ENCODE measurements at places on chromosomes 12 and 14.

GRCh38 chr14:32473464-32473855 is 144.4 kb downstream of the AKAP6 start:
- no peak for DNase-seq

DNA sequence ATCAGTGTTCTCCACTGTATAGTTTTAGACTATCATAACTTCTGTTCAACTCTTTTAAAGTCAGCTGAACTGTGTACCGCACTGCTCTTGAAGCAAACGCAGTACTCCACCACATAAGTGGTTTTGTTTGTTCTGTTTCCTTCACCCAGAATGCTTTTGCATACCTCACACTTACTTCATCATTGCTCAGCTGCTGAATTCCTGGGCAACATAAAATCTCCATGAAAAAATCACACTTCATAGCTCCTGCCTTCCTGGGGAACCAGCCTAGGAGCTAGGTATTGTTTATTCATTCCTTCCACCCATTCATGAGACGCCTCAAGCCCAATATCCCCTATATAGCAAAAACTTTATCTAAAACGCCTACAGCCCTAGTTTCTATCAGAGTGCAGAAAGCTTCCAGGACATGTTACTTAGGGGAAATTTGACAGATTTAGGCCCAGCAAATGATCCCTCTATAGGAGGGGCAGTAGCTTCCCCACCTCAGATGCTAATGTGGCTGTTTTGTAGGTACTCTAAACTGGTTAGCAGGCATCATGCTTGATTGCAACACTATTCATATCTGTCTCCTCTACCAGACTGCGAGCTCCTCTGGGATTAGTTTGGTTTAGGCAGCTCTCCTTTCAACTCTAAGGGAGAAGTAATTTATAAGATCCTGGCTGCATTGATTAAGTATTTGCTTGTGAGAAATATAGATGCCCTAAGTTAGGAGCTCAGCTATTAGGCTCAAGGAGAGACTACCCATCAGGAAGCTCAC is 44.5 kb downstream of the LRRC9 start:
- DNase-seq, result no peak

DNA sequence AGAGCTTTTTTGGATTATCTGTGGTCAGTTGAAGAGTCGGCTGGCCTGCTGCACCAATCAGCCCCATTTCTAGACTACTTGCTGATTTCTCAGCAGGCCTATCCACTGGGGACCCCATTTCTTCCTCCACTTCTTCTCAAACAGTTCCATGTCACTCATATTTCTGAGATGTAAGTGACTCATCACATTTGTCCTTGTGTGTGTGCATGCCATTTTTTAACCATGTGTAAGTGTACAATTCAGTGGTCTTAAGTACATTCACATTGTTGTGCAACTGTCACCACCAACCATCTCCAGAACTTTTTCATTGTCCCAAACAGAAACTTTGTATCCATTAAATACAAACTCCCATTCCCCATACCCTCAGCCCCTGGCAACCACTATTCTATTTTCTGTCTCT is 14.2 kb downstream of the TMEM229B start:
- no peak for DNase-seq

DNA sequence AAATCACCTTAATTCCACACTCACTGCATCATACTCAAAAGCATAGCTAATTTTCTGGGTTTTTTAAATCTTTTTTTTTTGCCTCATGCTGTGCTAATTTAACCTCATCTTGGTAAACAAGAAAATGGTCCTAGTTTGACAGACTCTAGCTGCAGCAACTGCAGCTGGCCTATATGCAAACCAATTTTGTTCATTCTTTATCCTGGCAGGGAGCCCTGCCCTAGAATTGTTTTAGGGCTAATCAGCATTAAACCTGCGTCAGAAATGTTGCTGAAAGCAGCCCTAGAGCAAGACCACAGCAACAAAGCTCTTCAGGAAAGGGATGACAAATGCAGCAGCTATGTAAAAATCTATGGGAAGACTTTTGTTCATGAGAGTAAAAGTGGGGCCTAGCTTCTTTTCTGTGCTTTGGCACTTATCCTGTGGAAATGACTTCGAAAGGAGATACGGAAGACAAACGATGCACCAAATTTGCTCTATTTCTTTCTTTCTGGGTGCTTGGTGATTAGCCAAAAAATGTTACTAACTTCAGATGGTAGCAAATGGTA is 72.2 kb downstream of the DENND5B start:
- no peak for DNase-seq

DNA sequence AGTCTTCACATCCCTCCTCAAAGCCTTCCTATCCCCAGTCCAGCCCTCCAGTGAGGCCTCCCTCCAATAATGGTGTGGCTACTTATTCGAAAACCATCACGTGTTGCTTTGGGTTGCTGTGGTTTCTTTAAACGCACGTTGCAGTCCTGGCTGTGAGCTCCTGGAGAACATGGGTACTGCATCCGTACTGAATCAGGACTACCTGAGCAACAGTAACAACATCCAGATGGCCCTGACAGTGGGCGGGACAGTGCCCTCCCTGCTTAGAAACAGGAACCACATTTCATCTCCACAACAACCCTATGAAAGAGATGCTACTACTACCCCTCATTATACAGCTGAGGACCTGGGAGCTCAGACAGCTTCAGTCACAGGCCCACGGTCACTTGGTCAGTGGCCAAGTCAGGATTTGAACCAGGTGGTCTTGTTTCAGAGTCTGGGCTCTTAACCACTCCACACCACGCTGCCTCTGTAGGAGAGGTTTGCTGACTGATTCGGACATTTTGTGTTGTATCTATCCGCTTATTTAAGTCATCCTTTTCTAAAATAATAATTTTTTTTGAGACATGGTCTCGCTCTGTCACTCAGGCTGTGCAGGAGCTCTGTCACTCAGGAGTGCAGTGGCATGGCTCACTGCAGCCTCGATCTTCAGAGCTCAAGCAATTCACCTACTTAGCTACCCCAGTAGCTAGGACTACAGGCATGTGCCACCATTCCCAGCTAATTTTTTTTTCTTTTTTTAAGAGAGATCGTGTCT is 104.8 kb downstream of the DPF3 start:
- no peak for DNase-seq

GRCh38 chr14:102777711-102778337 is 575 bp downstream of the TRAF3 start:
- no peak for DNase-seq

- no peak for DNase-seq
These were observed 232.8 kb downstream of the MSRB3 start for GRCh38 chr12:65511134-65511834.

DNA sequence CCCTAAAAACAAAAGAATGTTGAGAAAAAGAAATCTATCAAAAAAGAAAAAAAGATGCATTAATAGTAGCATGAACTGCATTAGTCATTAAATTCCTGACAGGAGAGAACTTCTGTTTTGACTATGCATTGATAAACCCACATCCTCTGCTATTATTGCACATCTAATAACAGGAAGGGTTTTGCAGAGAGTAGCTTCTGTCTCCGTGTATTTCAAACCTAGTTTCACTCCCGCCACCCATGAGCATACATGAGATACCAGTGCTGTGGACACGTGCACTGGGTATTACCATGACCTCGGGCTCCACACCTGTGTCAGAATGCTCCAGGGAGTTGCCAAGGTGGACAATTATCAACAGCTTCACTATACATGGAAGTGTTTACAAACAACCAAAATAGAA is 449.1 kb upstream of the SOX5 start:
- no peak for DNase-seq

GRCh38 chr14:52473557-52473956 is 78.7 kb downstream of the TXNDC16 start:
- DNase-seq, result no peak

DNA sequence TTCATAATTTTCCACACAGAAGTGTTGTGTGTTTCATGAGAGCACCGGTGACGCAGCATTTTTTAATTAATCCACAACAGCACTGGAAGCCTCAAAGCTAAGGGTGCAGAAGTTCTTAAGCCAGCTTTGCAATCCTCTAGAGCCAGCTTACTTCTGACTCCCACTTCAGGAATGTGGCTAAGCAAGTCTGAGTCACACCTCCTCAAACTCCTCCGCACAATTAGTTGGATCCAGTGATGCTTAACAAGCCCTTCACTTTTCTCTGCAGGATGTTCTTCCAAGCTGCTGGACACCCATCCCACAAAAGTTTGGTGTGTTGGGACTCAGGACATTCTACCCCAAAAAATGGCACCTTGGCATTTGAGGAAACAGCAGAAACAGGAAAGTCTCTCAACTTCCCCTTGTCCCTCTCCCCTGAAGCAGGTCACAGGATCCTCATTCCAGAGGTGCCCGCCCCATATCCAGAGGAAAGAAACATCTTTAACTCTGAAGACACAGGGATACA is 210.0 kb downstream of the PPM1H start:
- DNase-seq, result no peak

GRCh38 chr12:79409562-79409961 is 281.2 kb downstream of the PAWR start:
- no peak for DNase-seq

DNA sequence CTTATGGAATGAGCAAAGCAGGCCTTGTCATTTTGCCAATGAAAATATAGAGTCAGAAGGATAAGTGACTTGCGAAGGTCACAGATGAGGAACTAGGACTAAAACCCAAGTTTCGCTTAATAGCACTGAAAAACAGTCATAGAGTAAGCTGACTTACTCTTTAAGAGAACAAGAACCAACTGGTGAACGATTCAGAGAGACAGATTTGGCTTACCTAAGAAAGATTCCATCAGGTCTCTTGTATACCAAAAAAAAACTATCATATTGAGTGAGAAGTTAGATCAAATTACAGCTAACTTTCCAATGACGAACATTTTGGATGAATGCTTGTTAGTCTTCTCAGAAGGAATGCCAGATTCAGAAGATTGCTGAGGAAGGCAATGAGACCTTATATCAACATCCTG is 74.2 kb downstream of the ZFC3H1 start:
- no peak for DNase-seq

DNA sequence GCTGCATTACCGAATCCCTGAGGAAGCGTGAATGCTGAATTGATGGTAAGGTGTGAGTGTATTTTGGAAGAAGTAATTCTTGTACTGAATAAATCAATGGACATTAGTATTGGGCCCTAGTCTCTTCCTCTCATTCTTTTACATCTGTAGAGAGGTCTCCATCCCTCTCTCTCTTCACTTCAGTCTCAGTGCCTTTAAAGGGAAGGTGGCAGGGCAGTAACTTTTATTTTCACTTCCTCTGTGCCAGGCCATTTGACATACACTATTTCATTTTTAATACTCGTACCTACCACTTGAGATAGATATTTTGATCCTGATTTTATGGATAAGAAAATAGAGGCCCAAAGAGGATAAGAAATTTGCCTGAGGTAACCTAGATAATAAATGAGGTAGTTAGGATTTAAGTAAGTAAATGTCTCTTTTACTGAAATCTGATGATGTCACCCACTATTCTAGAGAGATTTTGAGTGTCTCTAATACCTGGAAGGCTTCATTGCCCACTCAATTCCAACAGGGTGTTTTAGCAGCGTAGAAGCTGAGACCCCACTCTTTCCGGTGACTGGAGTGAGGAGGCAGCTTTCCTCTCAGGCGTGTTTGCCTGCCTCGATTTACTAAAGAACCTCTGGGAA is 177.9 kb upstream of the PRICKLE1 start:
- no peak for DNase-seq

DNA sequence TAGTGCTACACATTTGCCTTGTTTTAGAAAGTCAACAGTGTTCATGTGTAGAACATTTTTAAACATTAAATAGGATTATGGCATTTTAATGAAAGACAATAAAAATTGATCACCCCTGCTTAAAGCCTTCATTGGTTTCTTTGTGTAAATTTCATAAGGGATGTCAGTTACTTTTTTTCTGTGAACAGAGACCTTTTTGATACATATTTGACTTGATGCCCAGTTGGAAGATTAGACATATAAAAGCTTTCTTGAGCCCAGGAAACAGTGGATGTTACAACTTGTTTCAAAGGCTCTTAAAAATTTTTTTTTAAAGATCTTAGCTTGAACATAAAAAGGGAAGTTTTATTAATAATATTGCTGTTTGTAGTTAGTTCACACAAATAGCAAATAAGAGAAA is 168.7 kb upstream of the PDZRN4 start:
- no peak for DNase-seq

DNA sequence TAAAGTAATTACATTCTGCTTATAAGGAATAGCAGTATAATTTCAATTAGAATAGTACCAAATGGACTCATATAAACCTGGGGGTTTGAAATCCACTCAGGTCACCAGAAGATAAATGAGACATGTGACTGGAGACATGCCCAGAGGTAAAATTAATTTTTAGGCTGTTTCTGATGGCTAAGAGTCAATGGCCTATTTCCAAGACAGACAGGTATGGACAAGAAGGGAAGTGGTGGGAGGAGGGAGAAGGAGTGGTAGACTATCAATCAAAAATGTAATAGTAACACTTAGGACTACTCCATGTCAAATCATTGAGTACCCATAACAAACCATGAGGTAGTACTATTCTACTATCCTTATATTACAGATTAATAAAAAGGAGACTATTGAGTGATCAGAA is 544.0 kb downstream of the GALC start:
- DNase-seq, result no peak

Measured in hematopoietic multipotent progenitor cell treated with erythropoietin and hydrocortisone succinate and interleukin-3 and kit ligand, for 17 days (in vitro differentiated cells).